ENCODE measurements at places on chromosomes 12 and 14.

DNA sequence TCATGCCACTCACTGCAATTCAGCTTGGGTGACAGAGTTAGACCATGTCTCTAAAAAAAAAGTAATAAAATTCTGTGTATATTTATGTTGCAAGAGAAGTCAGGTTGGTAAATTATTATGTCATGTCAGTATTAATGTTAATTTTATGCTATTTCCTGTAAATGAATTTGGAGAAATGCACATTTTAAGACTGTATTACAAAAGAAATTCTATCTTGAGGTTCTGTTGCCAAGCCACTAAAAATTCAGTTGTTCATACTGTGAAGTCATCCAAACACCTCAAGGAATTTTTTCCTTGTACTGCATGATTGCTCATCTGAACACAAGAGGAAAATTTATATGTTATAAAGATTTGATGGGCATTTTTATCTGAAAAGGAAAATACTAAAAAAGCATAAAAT lies 23.3 kb upstream of the HMGA2 start:
- no peak for ATAC-seq

DNA sequence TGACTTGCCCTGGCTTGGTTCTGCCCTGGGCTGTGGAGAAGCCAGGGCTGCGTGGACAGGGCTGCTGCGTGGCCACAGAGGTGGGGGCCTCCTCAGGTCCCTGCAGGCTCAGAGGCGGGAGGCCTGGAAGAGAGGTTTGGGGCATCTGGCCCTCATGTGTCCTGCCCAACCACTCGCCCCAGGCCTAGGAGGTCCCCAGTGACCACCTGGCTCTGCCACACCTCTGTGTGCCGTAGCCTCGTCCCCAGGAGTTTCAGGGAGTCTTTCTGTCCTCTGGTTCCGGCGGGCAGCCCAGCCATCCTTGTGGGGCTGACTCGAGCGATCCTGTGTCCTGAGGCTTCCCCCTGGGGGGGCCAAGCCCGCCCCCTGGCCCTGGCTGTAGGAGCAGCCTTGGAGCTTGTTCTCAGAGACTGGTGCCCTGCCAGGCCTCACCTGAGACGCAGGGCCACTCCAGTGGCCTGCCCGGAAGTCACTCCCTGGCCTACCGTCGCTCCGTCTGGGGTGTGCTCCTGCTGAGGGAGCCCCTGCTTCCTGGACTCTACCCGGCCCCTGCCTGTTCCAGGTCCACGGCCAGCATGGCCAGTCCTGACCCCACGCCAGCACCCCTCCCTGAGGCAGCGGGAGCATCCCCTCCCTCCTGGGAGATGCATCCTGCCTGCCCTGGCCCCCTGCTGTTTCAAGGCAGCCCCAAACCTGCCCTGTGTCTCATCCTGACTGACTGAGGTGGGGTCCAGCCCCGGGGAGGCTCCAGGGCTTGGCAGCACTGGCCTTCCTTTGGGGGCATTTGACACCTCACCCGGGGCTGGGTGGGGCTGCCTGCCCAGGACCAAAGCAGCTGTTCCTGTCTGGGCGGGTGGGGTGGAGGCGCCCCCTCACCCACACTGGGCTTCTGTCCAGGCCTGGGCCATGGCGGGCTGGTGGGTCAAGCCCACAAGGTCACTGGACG lies 13.9 kb downstream of the ASPG start:
- ATAC-seq, result no peak

- ATAC-seq, result no peak
These were observed 147.2 kb upstream of the DYRK2 start for GRCh38 chr12:67501362-67501761.

DNA sequence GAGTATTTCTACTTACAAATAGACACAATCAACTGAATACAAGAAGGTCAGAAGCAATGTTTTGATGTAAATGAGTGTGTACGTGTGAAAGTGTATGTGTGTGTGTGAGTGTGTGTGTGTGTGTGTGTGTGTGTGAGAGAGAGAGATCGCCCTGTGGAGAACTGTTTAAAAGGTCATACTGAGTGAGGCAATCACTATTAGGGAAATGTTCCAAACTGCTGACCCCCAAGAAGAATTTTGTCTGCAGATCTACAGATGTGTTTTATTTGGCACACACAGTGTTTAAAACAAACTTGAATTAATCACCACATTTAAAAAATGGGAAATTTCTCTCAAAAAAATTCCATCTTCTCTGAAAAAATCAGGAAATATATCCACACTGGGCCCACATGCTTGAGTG lies 1069.1 kb downstream of the SLC6A15 start:
- no peak for ATAC-seq

- no peak for ATAC-seq
These were observed 458.8 kb downstream of the GLT1D1 start for GRCh38 chr12:129312048-129312447.

GRCh38 chr12:10959804-10960203 lies 20.7 kb upstream of the TAS2R14 start:
- ATAC-seq, result no peak

GRCh38 chr12:52221912-52222457 lies 11.1 kb upstream of the KRT7 start:
- peak; percentile 96 for ATAC-seq

- no peak for ATAC-seq
These were observed 29.9 kb upstream of the YBX3 start for GRCh38 chr12:10753059-10753458.

DNA sequence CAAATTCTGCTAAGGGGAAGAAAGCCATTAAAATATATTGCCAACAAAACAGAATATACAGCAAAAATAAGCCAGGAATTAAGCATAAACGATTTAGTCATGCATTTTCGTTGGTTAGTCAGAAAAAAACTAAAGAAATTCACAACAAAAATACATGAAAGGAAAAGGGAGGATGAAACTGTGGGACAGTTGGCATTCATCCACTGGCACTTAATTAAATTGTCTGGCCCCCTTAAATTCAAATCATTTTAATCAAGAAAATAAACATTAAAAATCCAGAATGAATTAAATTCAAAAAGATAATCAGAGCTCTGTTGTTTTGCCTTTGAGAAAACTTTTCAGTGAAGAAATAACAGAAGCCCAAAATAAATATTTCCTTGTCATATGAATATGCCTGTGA lies 264.6 kb upstream of the TMTC1 start:
- no peak for ATAC-seq

- ATAC-seq, result no peak
These were observed 146.3 kb upstream of the CNOT2 start for GRCh38 chr12:70096759-70097410.

DNA sequence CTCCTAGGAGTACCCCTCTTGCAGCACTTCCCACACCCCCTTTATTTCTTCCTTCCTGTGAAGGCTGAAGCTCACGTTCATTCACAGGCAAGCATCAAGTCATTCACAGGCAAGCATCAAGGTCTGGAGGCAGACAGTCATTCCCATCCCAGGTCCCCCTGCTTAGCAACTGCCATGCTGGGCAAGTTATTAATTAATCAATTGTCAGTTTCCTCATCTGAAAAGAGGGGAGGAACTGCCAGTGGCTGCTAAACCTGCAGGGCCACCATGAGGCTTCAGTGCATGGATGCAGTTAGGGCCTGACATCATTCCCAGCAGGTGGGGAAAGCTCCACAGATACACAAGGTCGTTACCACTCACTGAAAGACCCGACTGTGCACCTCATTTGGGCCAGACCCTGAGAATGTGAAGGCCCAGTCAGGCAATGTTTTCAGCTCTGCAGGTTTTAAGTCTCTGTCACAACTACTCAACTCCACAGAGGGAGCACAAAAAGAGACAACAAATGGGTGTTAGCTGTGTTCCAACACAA lies 85.0 kb upstream of the GPR68 start:
- ATAC-seq, result no peak

GRCh38 chr12:91099341-91099740 lies 12.0 kb downstream of the LUM start:
- ATAC-seq, result no peak

- ATAC-seq, result no peak
These were observed 65.2 kb downstream of the SLC25A47 start for GRCh38 chr14:100388103-100389054.

GRCh38 chr12:94670075-94670474 lies 19.7 kb upstream of the TMCC3 start:
- ATAC-seq, result no peak

GRCh38 chr12:94258593-94258992 lies 110.2 kb downstream of the PLXNC1 start:
- ATAC-seq, result peak; percentile 41

DNA sequence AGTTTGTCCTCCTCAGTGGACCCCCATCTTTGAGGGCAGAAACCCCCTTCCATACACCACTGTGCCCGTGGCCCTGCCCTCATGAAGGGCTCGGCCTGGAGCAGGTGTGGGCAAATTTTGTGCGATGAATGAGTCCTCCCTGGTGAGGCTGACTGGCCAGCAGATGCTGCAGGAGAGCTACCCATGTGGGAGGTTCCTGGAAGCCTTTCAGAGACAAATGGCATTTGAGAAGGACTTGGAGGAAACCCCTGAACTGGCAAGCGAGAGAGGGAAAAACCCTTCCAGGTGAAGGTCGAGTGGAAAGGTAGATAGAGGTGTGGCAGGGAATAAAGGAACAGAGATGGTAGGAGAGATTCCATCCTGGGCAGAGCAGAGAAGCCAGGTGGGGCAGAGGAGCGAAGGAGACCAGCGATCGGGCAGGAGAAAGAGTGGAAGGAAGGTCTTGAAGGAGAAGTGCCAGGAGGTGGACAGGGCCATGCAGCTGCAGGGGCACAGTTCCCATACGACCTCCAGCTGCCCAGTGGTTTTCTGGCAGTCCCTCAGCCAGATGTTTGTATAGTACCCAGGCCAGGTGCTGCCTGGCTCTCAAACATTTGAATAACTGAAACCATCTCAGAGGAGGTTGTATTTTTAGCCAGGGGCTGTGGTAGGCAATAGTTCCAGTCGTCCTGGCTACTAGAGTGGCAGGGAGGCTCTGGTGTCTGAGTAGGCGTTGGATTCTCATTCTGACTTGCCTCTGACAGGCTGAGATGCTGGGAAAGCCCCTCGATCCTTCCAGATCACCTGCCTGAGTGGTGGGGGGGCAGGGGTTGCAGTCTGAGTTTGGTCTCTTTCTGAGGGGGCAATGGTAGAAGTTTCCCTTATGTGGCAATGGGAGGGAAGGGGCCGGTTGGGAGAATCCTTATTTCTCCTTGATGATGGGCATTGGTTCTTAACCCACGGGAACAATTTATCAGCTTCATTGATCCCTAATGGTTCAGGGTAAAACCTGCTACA lies 40.1 kb downstream of the FBXL14 start:
- ATAC-seq, result peak; percentile 96

DNA sequence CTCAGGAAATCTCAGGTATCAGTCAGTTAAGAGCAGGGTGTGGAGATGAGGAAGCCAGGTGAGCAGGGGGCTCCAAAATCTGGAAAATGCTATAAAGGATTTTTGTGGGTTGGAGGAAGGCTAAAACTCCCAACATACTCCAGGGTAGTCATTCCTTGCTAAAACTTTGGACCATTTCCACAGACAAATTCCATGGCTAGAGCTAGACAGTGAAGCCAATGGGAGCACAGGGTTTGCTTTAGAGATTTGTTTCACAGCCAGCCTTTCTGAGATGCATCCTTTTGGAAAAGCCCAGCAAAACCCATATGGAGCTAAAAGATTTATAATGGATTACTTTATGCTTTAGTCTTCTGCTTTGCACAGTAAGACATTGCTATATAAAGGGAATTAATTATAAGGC lies 146.5 kb downstream of the SAMD4A start:
- no peak for ATAC-seq

- ATAC-seq, result peak; percentile 97
These were observed at the start of gene NUBPL for GRCh38 chr14:31561155-31561846. Gene NUBPL (plus strand): TSS chr14:31561404. CDS start chr14:31561440, 36 bp downstream.

DNA sequence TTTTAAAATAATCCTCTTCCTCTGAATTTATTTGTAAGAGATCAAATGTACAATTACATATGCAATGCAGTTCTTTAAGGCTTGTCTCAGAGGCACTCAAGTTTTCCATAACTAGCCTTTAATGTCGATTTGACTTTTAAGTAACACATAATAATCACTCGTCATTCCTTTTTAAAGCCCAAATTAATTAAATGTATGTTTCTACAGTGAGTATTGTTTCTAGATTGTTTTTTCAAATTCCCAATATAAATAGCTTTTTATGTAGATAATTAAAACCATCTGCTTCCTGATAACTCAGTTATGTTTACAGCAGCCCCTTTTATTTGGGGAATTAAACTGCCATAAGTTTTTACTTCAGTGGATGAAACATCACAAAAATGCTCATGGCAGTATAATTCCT lies 185.1 kb downstream of the ETNK1 start:
- no peak for ATAC-seq

All from activated T-helper 17 cell treated with anti-CD3 and anti-CD28 coated beads, Interleukin-2, amount 50 U/mL, for 72 hours (primary cell).